GM12878 (cell line): ENCODE measurements at places on chromosomes 3 and 15. TPM values are rescaled to one million over a fixed set of nuclear protein-coding genes. Genes with fewer than 3 reads are reported as not detected.

PTH1R gene
- not detected in 2 replicates for total RNA-seq

MAPKAPK3 gene
- 39.9 and 42.0 TPM in 2 replicates for total RNA-seq

CCR4 gene
- total RNA-seq, result 7.9 and 8.6 TPM in 2 replicates

IL17RC gene
- total RNA-seq, result 0.37 and 0.44 TPM in 2 replicates

FRMD5 gene
- total RNA-seq, result 0.64 and 0.77 TPM in 2 replicates

PPP1R14D gene
- total RNA-seq, result not detected in 2 replicates

HIGD2B gene
- 0.24 TPM in 1 of 2 replicates, not detected in the other for total RNA-seq

ECE2 gene
- total RNA-seq, result not detected in 2 replicates

BFSP2 gene
- total RNA-seq, result 7.1 and 8.3 TPM in 2 replicates

LRRC57 gene
- total RNA-seq, result 10.4 and 11.1 TPM in 2 replicates

NR2E3 gene
- total RNA-seq, result not detected in 2 replicates

DUOX1 gene
- 0.08 and 0.26 TPM in 2 replicates for total RNA-seq

FETUB gene
- not detected in 2 replicates for total RNA-seq

ZNF501 gene
- 1.8 and 2.0 TPM in 2 replicates for total RNA-seq

CASR gene
- 0.13 and 0.27 TPM in 2 replicates for total RNA-seq

CPEB1 gene
- 0.66 and 0.92 TPM in 2 replicates for total RNA-seq

TEX55 gene
- total RNA-seq, result not detected in 2 replicates

DNAJA4 gene
- total RNA-seq, result 5.9 and 6.4 TPM in 2 replicates

LEKR1 gene
- 1.1 and 1.2 TPM in 2 replicates for total RNA-seq

SYNPR gene
- total RNA-seq, result not detected in 2 replicates
